ENCODE measurements at places on chromosomes 1 and 21.

DNA sequence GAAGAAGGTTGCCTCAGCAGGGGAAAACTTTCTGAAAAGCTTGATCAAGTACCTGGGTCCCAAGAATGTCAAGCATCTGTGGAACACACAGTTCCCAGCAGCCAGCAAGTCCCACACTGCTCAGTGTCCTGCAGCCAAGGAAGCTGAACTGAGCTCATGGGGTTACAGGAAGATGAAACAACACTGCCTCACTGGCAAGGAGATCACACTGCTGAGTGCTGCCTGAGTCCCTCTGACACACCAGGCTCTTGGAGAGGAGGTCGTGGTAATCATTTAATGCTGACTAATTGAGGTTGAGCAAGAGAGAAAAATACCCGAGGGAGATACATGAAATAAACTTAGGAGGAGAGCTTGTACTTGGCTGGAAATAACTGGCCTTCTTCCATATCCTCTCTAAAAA lies 75.2 kb downstream of the MPZL1 start:
- no peak for DNase-seq

- DNase-seq, result no peak
These were observed 31.0 kb upstream of the LMX1A start for GRCh38 chr1:165387505-165387904.

GRCh38 chr1:24275510-24275909 lies 43.6 kb upstream of the GRHL3 start:
- DNase-seq, result no peak

- DNase-seq, result no peak
These were observed 26.8 kb upstream of the ZNF697 start for GRCh38 chr1:119674835-119675289.

DNA sequence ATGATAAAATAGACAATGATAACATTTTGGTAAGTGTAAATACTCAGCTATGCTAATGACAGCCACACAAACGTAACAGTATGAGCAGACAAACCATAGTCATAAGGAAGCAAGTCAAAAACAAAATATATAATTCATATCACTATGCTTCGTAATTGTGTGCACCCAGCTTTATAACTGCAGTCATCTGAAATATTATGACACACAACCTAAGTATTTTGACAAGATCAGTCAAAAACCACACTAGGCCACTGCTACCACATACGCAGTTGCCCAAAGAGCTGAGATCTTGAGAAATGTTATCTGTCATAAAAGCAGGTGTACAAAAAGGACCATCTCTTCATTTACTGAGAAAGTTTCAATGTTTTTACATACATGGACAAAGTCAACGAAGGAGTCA lies 26.0 kb downstream of the RNASEL start:
- no peak for DNase-seq

DNA sequence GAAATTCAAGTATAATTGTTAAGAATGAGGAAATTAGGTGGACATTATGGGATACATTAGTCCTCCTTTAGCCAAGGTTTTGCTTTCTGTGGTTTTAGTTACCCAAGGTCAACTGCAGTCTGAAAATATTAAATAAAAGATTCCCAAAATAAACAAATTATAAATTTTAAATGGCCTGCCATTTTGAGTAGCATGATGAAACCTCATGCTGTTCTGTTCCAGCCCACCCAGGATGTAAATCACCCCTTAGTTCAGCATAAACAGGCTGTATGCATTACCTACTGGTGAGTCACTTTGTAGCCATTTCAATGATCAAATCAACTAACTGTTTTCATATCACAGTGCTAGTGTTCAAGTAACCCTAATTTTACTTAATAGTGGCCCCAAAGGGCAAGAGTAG lies 132.5 kb upstream of the LYPLAL1 start:
- DNase-seq, result no peak

Measured in hypothalamus (tissue), 51 donors.